Aorta (tissue), 5 donors: ENCODE measurements at places on chromosomes 5 and 9. TPM values are rescaled to one million over a fixed set of nuclear protein-coding genes. Genes with fewer than 3 reads are reported as not detected.

DNA sequence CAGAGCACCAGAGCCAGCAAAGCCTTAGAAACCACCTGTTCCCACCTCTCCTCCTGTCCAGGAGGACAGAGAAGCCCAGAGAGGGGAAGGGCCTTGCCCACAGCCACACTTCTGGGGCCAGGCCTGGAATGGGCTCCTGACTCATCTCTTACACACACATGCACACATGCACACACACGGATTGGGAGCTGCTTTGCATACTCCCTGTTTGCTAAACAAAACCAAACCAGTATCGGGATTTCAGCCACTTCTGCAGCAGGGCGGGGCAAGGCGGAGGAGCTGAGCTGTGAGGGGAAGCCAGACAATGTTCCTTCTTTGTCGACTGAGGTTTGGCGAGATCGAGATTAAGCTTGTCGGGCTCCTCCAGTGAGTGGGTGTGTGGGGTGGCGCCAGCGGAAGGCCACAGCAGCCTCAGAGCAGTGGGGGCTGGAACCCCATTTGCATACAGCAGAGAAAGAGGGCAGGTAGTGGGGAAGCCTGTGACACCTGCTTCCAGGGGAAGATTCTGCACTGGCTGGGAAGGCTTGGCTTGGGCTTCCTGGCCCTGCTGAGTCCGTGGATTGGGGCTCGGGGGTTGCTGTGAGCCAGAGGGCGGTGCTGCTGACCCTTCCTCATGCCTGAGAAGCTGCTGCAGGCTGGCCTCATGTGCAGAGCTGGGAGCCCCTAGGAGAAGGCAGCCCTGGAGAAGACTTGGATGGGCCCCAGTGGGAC is 16.1 kb downstream of the GFI1B start:
- H3K36me3 ChIP-seq = no peaks in the 10 kb centered on the region
- no peak overlapping the region for H3K27ac ChIP-seq
- DNase-seq = no peak
- no peak overlapping the region for H3K4me3 ChIP-seq
- no peaks in the 10 kb centered on the region for H3K4me1 ChIP-seq
- no peaks in the 10 kb centered on the region for H3K27me3 ChIP-seq

The LRRC14B gene
- total RNA-seq = not detected

DNA sequence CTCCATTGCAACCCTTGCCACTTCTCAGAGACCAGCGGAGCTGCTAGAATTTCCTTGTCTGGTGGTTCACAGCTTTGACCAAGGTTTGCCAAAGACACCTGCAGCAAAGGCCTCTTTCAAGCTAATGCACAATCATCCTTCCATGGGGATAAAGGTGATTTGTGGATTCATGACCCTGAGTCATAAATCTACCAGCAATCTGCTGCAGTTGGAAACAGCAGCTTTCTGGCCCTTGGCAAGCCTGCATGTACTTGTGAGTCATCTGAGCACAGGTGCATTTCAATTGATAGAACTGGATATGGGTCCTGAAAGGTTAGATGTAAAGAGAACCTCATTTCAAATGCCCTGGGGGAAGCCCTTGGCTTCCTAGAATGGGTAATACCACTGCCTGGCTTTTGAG is 21.6 kb upstream of the TCF7 start:
- no peaks in the 10 kb centered on the region for H3K27me3 ChIP-seq
- no peaks in the 10 kb centered on the region for H3K4me1 ChIP-seq
- DNase-seq = no peak
- H3K36me3 ChIP-seq = no peaks in the 10 kb centered on the region
- H3K27ac ChIP-seq = no peak overlapping the region

- no peaks in the 10 kb centered on the region for H3K27me3 ChIP-seq
- DNase-seq = no peak
- no peak overlapping the region for H3K27ac ChIP-seq
- H3K4me3 ChIP-seq = no peak overlapping the region
Observed at GRCh38 chr5:24110004-24110615, 534.7 kb downstream of the CDH10 start.

DNA sequence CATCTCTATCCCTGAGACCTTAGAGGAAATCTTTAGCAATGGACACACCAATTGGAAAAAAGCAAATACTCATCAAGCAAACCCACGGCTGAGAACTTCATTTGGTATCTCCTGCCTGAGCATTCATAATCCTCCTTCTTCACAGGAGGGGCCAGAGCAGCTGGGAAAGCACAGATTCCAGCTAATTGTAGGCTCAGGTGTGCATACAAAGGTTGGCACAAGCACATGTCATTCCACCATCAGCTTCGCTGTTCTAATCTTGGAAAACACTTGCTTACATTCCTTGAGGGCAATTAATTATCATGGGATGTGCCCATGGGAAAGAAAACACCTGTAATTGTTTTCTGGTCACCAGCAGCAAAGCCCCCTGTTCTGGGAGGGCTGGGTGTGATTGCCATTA is 376.6 kb downstream of the SPOCK1 start:
- no peak for DNase-seq
- H3K4me1 ChIP-seq = no peaks in the 10 kb centered on the region
- no peaks in the 10 kb centered on the region for H3K36me3 ChIP-seq
- no peak overlapping the region for H3K27ac ChIP-seq
- no peak overlapping the region for H3K4me3 ChIP-seq

- no peaks in the 10 kb centered on the region for H3K27me3 ChIP-seq
- peaks cover 3% of the 10 kb centered on the region for H3K4me1 ChIP-seq
- peaks cover 5% of the 10 kb centered on the region for H3K36me3 ChIP-seq
- DNase-seq = no peak
Observed at GRCh38 chr5:14343376-14343775, 200.2 kb downstream of the TRIO start.

The ALAD gene
- total RNA-seq = 40.8 TPM
